Substantia nigra (tissue), 51 donors: ENCODE measurements at places on chromosomes 5 and 9.

- no peak for DNase-seq
Measured at GRCh38 chr5:33448118-33448517, 7.4 kb downstream of the TARS1 start.

DNA sequence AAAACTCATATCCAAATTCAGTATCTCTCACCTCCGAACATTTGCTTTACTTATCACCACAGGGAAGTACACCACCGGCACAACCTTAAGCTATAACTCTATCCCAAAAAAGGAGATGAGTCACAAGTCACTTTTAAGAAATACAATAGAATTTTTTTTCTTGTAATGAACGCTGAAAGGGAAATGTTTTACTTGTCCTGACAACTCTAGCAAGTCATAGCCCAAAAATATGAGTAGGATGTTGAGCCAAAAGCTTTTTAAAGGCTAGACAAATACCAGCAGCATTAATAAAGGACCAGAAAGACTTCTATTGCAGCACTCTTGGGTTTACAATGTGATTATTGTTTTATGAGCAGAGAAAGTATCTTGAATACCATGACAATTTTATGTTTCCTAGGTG is 147.3 kb upstream of the FST start:
- DNase-seq, result no peak

DNA sequence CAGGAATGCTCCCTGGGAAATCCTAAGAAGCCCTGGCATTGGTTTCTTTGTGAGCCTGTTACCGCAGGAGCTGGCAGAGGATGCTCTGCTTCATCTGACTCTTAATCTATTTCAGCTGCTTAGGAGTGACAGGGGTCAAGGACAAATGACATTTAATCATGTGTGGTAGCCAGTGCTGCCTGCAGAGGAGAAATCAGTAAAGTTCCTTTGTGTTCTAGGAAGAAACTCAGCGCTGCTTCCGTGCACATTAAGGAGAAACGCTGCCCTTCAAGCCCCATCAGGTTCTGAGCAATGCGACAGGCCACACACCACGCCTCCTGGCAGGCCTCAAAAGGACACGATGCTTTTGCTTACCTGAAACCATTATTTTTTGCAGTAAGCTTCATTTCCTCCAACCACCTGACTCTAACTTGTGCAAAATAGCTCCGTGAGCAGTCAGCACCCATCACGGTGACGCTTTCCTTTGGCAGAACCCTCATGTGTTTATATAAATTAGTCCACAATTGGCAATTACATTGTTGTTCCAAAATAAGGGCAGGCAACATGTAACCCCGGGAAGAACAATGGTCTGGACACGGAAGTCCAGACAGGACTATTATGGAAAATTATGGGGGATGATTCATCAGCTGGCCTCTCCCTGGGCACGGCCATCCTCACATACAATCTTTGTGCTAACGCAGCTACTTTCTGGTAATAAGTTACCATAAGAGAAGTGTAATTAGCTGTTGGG is 387.9 kb upstream of the DAP start:
- no peak for DNase-seq

DNA sequence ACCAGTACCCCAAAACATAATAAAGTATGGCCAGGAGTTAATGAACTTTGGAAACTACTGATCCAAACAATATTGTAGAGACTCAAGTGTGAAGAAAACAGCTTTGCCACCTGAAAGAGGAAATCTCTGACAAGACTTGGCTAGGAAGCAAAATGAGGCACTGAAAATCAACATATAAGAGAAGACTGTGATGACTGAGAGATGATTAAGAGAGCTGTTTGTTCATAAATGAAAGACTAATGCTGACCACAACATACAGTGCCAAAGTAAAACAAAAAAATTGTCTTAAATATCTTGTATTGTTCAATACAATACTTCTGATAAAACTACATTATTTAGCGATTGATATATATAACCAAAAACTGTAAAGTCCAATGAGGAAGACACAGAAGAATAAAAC is 7.2 kb downstream of the RC3H2 start:
- no peak for DNase-seq

DNA sequence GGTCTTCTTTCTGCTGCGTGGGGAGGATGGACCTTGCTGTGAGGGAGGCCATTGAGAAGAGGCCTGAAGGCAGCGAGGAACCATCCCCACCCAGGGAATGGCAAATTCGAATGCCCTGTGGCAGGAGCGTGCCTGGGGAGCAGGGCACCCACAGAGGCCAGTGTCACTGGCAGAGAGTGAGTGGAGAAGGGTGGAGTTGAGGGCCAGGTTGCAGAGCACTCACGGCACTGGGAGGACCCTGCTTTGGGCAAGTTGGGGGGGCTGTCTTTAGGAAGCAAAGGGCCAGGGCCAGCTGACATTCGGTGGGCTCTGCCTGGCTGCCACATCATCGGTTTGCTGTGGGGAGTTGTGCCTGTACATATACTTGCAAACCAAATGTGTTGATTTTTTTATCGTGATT is 47.2 kb downstream of the SYK start:
- no peak for DNase-seq

DNA sequence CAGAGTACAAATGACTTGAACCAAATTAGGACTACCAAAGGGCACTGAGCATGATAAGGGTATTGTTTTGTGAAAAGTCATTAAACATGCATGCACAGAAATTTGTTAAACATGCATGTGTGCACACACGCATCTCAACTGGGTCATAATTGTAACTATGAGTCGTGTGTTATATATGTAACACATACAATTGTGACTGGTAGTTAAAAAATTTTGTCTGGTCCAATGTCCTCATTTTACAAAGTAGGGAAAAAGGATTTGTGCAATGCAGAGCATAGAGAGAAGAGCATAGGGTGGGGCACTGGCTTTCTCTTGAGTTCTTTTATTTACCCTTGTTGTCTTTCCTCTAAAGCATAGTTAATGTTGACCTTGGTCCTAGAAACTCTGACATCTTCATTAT is 19.3 kb upstream of the IGFBPL1 start:
- no peak for DNase-seq

DNA sequence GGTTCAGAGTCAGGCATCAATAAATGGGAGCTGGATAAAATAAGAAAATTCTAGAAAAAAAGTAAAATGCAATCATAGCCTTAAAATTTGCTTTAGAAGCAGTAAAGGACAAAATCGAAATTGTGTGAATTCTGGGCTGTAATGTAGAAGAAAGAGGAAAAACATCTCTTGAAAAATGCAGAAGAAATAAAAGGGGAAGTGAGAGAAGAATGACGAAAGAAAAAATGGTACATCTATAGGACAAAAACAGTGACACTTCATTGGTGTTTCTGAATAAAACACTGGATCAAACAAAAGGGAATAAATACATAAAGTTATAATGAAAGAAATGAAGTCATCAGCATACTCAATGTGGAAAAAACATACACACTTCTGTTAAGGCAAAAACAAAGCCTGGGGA is 642.3 kb downstream of the ACTL7B start:
- no peak for DNase-seq

- no peak for DNase-seq
Measured at GRCh38 chr9:6239694-6240093, 24.1 kb downstream of the IL33 start.

- DNase-seq, result peak; percentile 4
Measured at GRCh38 chr5:8333485-8333884, 464.5 kb downstream of the MTRR start.

GRCh38 chr9:91395553-91396471 is 27.8 kb downstream of the NFIL3 start:
- DNase-seq, result no peak

GRCh38 chr5:33637011-33637410 is 196.2 kb downstream of the TARS1 start:
- DNase-seq, result no peak

DNA sequence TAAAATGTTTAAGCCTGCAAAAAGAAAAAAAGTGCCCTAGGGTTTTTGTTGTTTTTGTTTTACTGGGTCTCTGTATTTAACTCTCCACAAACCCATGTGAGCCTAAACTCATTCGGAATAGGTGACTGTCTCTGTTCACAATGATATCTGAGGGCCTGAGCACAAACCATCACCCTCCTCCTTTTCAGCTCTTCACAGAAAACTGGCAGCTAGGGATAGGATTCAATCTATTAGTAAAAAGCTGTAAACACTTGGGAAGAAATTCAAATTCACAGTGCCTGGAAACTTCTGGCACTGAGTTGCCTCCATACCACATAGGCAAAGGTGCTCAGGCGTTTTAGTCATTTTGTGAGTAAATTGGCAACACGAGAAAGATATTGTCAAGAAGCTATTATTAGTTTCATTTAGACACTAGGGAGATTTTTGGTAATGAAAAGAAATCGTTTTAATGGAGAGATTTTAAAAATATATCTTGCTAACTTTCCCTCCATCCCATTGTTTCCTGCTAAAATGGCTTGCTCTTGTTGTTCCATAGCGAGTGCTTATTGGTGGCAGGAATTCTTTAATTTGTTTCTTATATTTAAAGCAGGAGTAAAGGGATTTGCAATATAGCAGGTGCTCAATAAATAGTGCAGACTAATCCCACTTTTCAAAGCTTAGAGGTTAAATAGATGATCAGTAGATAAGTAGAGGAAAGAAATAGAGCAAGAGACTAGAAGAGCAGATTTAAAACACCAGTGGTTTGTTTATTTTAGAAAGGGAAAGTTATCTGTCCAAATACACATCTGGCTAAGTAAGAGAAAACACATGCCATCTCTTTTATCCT is 9.7 kb downstream of the FOXD1 start:
- no peak for DNase-seq

DNA sequence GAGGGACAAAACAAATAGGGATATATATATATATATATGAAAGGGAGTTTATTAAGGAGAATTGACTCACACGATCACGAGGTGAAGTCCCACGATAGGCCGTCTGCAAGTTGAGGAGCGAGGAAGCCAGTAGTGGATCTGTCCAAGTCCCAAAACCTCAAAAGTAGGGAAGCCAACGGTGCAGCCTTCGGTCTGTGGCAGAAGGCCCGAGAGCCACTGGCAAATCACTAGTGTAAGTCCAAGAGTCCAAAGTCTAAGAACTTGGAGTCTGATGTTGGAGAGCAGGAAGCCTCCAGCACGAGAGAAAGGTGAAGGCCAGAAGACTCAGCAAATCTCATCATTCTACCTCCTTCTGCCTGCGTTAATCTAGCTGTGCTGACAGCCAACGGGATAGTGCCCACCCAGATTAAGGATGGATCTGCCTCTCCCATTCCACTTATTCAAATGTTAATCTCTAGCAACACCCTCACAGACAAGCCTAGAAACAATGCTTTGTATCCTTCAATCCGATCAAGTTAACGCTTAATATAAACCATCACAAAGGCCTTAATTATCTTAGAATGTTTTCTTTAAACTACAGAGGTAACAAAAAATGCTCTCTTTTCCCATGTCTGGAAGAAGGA is 23.8 kb upstream of the DAB2 start:
- DNase-seq, result no peak

- no peak for DNase-seq
Measured at GRCh38 chr9:120369608-120370220, 210.3 kb downstream of the CDK5RAP2 start.

- no peak for DNase-seq
Measured at GRCh38 chr5:24598956-24599355, 45.8 kb downstream of the CDH10 start.

DNA sequence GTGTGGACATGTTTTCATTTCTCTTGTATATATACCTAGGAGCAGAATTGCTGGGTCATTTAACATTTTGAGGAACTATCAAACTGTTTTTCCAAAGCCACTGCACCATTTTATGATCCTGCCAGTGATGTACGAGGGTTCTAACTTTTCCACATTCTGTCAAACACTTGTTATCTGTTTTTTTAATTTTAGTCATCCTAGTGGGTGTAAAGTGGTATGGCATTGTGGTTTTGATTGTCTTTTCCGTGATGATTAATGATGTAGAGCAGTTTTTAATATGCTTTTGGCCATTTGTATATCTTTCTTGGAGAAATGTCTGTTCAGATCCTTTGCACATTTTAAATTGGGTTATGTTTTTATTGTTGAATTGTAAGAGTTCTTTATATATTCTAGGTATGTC is 107.0 kb downstream of the MELK start:
- no peak for DNase-seq
